ENCODE measurements at places on chromosomes 16 and 17.

DNA sequence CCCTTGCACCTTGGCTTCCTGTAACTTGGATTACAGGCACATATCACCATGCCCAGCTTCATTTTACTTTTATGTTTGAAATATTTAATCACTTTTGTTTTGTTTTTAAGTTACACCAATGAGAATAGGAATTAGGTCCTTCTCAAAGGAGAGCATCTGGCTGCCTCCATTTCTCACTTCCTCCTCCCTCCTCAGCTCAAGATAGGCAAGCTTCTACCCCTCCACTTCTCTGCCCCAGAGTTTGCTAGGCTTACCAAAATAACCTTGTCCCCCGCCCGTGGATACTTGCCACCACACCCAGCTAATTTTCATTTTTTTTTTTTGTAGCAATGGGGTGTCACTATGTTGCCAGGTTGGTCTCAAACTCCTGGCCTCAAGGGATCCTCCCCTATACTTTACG is 17.9 kb downstream of the GABARAPL2 start:
- no peak for DNase-seq

- DNase-seq, result no peak
Measured at GRCh38 chr16:50826797-50827316, 85.0 kb downstream of the CYLD start.

- DNase-seq, result no peak
Measured at GRCh38 chr17:72134608-72135394, 14.0 kb downstream of the SOX9 start.

GRCh38 chr17:75695141-75695829 is 26.0 kb upstream of the ITGB4 start:
- no peak for DNase-seq

- no peak for DNase-seq
Measured at GRCh38 chr17:43928609-43929008, 13.7 kb downstream of the PPY start.

DNA sequence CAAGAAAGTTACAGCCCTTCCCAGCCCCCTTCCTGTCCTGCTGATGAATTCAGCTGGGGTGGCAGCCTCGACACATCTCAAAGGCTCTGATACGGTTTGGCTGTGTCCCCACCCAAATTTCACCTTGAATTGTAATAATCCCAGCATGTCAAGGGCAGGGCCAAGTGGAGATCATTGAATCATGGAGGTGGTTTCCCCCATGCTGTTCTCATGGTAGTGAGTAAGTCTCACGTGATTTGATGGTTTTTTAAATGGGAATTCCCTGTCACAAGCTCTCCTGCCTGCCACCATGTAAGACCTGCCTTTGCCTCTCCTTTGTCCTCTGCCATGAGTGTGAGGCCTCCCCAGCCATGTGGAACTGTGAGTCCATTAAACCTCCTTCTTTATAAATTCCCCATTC is 163.2 kb upstream of the FOXF1 start:
- DNase-seq, result no peak

- DNase-seq, result peak; percentile 29
Measured at GRCh38 chr16:15879255-15879811, 9.1 kb downstream of the CEP20 start.

- peak; percentile 41 for DNase-seq
Measured at GRCh38 chr16:88477631-88478519, 24.8 kb downstream of the ZFPM1 start.

DNA sequence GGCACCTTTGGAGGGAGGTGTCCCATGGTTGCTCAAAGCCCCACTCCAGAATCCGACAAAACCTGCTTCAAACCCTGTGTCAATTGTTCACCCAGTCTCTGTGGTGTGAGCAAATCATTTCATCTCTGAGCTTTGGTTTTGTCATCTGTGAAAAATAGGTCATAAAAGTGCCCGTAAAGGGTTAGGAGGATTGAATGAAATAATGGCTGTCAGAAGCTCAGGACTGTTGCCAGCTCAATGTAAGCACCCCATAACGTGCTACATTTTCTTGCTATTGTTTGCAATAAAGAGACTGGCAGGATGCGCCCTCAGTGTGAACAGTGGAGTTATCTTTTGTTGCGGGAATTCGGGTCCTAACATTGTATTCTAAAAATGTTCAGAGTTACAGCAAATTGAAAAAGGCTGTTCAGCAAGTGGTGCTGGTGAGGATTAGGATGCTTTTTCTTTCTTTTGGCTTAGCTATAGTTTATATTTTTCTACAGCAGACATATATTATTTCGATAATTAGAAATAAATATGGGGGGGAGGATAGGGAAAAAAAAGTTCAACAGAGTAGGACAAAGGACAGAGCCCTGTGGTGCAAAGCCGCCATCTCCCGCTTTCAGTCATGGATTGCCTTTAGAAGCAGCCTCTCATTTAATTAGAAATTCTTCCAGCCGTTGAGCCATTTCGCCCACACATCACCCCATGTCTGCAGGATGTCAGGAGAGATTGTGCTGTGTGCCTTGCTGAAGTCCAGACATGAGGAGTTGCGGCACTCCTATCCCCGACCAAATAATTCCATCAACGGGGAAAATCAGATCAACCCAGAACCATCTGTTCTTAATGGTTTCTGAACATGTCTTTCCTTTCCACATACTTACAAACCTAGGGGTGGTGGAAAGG is 20.9 kb upstream of the PYY start:
- no peak for DNase-seq

DNA sequence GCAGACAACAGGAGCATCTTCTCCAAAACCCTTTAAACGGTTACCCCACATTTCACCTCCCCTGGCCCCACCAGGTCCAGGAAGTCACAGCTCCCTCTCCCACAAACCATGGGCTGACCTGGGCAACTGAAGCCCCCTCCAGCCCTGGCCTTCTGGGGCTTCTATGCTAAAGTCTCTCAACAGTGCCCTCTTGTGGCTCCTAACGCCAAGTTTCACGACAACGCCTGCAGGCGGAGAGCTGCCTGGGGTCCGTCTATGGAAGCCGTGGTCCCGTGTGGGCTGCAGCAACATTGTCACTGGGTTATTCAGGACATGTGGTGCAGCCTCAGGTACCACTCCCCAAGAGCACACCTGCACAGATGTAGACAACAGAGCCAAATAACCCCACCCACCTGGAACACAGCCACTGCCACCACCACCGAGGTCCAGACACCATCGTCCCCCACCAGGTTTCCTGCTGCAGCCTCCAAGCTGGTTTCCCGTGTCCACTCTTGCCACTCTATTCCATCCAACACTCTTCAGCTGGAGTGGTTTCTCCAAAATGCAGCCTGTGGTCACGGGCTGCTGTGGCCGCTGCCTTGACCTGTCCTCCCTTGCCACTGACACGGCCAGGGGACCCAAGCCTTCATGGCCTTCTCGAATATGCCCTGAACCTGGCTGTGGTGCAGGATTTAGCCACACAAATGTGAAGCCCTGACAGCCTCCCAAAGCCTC is 19.1 kb downstream of the C16orf95 start:
- DNase-seq, result peak; percentile 48

GRCh38 chr16:89723279-89724250 is 2.2 kb downstream of the ZNF276 start:
- peak; percentile 89 for DNase-seq

- no peak for DNase-seq
Measured at GRCh38 chr17:80361495-80362220, 53.3 kb upstream of the ENDOV start.

- no peak for DNase-seq
Measured at GRCh38 chr16:88524973-88525662, 45.1 kb upstream of the ZC3H18 start.

Data from activated CD4-positive, alpha-beta T cell treated with anti-CD3 and anti-CD28 coated beads, Interleukin-10, Interleukin-2, amounts not matched to agents 100 ng/mL and 50 ng/mL, durations not matched to agents 16 hours and 8 hours (primary cell).